Central memory CD8-positive, alpha-beta T cell (primary cell): ENCODE measurements at places on chromosomes 2 and 18.

DNA sequence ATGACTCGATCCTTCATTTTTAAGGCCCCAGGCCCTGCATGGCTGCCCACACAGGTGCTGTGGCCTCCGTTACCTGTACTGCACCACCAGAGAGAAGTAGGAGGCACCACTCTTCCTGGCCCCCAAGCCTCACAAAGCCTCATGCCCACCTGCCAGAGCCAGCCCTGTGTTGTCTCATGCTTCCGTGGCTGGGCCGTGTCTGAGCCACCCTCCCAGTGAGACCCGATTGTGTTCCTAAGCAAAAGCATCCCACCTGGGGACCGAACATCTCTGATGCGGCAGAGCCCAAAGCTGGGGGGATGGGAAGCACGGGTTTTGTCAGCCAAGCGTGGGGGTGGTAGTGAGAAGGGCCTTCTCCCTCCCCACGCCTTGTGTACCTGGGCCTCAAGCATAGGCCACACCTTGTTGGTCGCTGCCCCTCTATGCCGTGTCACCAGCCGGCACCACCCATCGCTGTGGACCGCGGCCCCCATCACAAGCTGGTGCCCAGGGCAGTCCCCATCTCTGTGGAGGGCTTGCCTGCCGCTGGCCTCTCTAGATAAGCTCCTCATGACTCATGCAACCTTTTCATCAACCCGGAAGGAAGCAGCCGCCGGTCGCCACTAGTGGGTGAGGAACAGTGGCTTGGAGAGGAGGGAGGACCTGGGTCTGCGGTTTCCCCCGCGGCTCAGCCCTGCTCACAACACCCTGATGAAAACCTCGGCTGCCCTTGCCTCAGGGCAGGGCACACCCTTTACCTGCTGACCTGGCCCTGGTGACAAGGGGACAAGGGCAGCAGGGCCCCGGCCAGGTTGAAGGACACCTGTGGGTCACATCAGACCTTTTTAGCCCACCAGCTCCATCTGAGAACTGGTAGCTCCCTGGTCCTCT is 2.7 kb upstream of the RNPEPL1 start:
- peak; percentile 92 for DNase-seq

GRCh38 chr2:70085711-70086277 is 1.5 kb upstream of the PCBP1 start:
- DNase-seq: no peak

GRCh38 chr2:8850845-8851487 is 13.6 kb upstream of the KIDINS220 start:
- DNase-seq: no peak

DNA sequence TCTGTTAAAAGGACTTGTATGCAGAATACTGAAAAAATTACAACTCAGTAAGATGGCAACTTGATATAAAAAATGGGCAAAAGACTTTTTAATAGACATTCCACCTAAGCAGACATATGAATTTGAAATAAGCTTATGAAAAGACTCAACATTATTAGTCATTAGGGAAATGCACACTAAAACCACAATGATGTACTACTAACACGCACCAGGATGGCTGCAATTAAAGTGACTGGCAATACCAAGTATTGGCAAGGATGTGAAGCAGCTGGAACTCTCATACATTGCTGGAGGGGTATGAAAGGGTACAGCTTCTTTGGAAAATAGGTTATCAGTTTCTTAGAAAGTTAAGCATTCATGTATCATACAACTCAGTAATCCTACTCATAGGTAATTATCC is 3.2 kb upstream of the ENOSF1 start:
- DNase-seq: no peak

DNA sequence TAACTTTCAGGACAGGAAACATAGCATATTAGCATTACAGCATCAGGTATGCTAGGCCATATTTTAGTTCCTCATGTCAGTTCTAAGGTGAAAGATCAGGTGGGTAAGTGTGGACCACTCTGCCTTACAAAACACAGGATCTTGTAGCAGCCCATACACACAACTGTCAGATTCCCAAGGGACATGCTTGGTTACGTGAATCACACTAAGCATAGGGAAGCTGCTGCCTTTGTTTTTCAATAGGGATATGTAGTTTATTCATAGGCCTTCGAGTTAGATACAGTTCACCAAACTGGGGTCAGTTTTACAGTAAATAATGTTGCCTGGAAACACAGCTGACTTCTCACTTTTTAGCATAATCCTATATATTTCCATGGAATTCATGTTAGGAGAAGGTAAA is 116.1 kb upstream of the OTX1 start:
- no peak for DNase-seq

DNA sequence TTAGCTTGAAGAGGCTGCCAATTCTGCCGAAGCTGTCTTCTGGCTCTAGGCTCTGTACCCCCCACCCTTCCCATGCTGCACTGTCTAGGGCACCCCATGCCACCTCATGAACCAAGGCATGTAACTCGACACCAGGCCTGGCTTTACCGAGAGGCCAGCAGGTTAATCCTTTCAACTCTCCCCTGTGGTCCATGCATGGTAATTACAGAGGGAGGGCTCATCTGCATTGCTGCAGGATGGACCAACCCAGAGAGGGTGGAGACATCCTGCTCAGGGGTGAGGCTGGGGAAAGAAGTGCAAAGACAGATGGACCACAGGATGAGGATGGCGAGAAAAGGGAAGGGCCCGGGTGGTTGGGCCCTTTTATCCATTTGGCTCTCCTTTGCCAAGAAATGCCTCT is 65.8 kb downstream of the KCTD1 start:
- DNase-seq: no peak

DNA sequence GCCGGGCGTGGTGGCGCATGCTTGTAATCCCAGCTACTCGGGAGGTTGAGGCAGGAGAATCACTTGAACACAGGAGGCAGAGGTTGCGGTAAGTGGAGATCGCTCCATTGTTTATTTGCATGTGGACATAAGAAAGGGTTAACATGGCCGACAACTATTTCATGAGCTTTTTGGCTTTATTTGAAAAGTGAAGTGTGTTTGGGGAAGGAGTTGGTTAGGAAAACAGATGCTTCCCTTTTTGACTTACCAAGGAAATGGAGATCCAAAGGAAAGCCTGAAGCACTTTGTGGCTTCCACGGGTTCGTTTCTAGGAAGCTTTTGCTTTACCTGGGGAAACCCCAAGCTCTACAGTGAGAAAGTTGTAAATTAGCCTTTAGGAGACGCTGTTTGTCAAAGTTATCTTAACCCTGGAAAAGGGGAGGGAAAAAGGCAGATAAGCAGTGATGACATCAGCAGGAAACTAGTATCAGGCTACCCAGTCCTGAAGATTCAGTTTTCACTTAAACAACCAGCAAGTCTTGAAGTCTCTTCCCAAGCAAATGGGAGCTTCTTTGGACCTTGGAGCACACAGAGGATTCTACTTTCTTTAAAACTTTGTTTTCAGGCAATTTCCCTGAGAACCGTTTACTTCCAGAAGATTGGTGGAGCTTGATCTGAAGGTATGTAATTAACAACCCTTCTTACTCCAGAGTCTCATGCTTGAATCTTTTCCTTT is at the start of gene CASP10:
Gene CASP10, plus strand, starts transcription at position 492 of the 715 bp plus-strand sequence. CDS start 2,637 bp downstream, outside the sequence.
- DNase-seq: no peak

- no peak for DNase-seq
Measured at GRCh38 chr2:12441750-12442475, 274.8 kb upstream of the TRIB2 start.

DNA sequence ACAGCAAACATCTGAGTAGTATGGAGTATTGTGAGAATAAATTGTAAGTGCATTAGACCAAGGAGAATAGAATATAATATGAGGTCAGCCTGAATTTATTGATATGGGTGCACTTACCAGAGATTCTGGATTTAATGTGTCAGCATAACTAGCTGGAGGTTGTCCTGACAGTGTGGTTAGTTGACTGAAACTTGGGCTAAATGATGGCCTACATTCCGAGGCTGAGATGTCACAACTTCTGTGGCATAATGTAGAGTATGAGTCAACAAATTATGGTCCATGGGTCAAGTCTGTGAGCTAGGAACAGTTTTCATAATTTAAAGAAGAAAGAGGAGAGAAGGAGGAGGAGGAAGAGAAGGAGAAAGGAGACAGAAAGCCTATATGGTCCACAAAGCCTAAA is 127.6 kb downstream of the QPCT start:
- no peak for DNase-seq

DNA sequence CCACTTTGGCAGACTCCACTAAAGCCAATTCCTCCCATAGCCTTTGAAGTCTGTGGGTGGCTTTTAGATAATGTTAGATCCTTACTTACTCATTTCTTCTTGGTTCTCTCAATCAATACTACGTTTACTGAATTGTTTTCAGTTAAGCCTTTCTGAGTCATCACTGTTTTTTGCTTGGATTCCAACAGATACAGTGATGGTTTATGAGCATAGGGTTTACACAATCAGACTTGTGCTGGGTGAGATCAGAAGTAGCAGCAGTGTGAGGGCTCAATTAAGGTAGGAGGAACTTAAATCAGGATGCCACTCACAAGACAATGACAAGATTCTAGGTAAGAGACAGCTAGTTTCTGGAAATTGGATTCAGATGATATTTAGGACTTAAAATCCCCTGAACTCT is 297.7 kb upstream of the DOK6 start:
- DNase-seq: no peak

DNA sequence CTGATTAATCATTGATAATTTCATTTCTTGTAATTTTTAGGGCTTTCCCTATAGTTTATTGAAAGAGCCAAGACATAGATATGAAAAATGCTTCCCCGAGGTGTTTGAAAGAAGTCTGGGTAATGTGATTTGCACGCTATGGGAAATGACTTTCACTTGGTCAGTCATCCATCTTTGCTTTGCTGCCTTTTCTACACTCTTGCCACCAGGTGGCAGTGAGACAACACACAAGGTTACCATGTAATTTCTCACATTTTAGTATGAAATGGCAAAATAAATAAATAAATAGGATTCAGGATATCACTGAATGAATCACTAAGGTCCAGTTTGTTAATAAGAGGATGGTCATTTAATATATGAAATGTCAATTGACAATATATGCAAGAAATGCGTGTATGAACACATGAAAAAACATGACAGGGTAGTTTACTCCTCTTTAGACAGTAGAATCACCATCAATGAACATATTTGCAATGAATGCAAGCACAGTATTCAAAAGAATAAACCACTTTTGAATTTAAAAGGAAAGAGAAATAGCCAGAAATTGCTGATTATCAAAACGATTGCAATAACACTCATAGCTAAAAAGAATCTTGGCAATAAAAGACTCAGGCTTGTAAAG is 52.2 kb upstream of the KCNH7 start:
- no peak for DNase-seq

DNA sequence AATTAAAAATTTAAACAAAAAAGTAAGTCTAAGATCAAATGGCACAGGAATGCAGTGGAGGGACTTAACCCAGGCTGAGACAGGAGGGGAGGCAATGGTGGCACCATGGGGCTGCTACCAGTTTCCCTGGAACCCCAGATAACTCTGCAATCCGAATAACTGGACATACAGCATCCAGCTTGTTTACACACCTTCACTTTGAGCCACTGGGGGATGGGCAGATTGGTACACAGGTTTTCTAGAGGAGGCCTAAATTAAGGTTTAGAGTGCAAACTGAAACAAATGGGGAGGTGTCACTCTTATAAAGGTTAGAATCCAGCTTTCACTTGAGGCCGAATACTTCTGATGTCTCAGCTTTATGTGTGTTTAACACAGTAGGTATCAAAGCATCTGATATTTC is 189.3 kb upstream of the FN1 start:
- no peak for DNase-seq

DNA sequence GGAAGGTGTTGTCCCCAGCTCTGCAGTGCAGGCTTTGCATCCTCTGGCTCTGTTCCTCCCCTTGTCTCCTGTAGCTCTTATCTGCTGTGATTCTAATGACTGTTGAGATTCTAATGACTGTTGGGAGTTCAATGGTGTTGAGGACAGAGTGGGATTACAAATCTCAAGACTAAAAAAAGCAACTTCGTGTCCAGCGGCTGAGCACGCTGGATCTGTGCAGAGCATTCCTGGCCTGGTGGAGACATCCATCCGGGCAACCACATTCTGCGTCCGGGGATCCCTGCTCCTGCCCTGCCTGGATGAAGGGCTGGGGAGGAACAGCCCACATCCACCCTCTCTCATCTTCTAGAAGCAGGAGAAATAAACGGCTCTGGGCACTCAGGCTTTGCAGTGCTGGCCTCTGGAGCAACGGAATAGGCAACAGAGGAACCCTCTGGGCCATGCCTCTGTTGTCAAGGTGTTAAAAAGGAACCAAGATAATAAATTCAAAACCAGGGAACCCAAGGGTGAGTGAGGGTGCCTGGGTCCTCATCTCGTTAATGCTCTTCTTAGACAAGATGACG is 106.7 kb upstream of the ASB18 start:
- no peak for DNase-seq

GRCh38 chr2:172087207-172087779 is 2.0 kb downstream of the DLX1 start:
- no peak for DNase-seq

GRCh38 chr18:2970772-2971659 is 41.9 kb downstream of the LPIN2 start:
- DNase-seq: no peak

GRCh38 chr2:240946046-240946445 is 39.9 kb downstream of the CROCC2 start:
- DNase-seq: no peak

- DNase-seq: no peak
Measured at GRCh38 chr2:28296904-28297303, 95.8 kb upstream of the FOSL2 start.

DNA sequence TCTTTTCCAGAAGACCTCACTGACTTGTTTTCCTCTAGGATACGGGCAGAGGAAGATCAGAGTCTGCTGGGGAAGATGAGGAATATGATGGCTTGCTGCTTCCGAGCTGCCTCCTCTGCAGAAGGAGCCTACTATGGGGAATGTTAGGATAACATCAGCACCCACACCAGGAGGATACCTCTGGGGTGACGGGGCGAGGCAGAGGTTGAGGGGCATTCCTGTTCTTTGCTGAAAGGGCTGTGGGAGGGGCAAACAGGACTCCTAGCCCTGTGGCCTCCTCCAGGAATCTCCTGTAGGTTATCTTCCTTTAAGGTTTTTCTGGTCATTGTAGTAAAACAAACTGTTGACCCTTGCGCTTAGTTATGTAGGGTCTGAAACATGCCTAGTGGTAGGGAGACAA is 102.5 kb downstream of the CRIM1 start:
- no peak for DNase-seq

DNA sequence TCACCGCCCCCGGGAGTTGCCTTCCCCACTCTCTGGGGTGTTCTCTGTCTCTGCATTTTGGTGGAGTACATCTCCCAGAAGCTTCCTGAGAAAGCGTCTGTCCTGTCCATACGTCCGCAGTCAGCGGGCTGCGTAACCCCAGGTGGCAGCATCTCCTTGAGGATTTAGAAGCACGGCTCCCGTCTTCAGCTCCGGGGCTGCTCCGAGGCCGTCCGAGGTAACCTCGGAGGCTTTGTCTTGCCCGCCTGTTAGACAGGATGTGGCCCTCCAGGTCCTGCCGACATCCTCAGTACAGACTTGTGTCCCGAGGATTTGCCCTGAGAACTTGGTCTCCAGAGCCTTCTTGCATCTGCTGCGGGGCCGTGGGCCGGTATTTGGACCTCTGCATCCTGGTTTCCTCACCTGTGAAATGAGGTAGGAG is 58.4 kb downstream of the CTDP1 start:
- no peak for DNase-seq
